ENCODE measurements at places on chromosomes 6 and 20. TPM values are rescaled to one million over a fixed set of nuclear protein-coding genes. Genes with fewer than 3 reads are reported as not detected.

DNA sequence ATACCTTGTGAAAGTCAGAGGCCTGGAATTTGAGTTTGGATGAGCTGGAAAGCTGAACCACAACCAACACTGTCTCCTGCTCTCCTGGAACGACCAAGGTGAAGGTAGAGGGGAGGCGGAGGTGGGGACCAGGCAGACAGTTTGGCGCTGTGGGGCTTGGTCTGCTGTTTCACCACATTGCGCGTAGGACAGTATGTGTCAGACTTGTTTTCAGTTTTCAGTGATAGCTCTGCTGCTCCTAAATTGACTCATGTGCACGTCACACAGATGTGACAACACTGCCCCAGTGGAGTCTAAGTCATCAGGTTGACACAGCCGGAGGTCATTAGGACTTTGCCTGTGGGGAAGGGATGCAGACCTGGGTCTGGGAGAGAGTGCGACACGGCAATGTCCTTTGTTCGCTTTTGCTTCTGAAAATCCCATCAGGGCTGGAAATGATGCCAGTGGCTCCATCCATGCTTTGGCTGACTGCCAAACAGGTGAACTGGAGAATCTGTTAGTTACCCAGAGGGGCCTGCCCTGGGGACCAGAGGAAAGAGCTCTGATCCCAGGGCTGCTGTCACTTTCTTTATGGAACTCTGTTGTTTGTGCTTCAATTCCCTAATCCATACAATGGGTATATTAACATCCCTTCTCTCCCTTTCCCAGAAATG, 255.5 kb downstream of the CDC5L start:
- H3K27ac ChIP-seq, result peak overlapping the region; percentile 84
- no peaks in the 10 kb centered on the region for H3K36me3 ChIP-seq
- H3K27me3 ChIP-seq, result peaks cover 2% of the 10 kb centered on the region
- peaks cover 21% of the 10 kb centered on the region for H3K4me1 ChIP-seq
- no peak overlapping the region for H3K4me3 ChIP-seq
- no peak for DNase-seq

Gene CD93
- total RNA-seq, result 1.2 TPM

Gene CPNE5
- total RNA-seq, result 0.61 TPM

GRCh38 chr6:159389695-159390094, 220.5 kb downstream of the FNDC1 start:
- DNase-seq, result no peak
- no peak overlapping the region for H3K27ac ChIP-seq
- H3K36me3 ChIP-seq, result no peaks in the 10 kb centered on the region
- H3K4me1 ChIP-seq, result no peaks in the 10 kb centered on the region
- H3K4me3 ChIP-seq, result no peak overlapping the region

DNA sequence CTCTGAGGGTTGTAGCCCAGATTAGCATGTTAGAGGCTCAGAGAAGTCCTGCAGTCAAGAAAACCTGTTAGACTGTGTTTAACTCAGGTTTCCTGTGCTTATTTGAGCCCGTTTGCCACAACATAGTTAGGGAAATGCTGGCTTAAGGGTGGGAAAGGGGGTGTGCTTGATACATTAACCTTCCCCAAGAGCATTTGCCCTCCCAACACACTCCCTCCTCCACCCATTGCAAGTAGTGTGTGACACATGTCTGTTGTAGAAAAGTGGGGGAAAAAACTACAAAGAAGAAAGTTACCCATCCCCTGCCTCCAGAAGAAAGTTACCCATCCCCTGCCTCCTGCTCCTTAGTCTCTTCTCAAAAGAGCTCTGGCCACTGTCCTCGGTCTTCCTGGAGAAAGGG, 36.8 kb upstream of the MRPS18A start:
- H3K4me3 ChIP-seq, result no peak overlapping the region
- peaks cover 6% of the 10 kb centered on the region for H3K27me3 ChIP-seq
- no peaks in the 10 kb centered on the region for H3K36me3 ChIP-seq

DNA sequence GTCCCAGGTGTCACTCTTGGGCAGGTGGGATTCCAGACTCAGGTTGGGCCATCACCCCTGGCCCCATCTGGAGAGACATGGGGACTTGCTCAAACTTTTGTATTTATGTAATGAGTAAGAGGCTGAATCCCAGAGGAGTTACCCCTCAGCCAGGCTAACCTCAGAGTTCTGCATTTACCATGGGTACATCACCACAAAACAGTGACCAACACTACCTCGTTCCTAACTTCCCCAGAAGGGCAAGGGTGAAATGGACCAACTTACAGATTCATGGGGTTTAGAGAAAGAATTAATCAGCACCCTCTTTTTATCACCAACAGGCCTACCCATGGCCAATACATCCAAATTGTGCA, 259.9 kb upstream of the MARCKS start:
- no peaks in the 10 kb centered on the region for H3K4me1 ChIP-seq
- H3K4me3 ChIP-seq, result no peak overlapping the region
- H3K27ac ChIP-seq, result no peak overlapping the region
- H3K27me3 ChIP-seq, result no peaks in the 10 kb centered on the region

Gene KHDRBS2
- total RNA-seq, result not detected

DNA sequence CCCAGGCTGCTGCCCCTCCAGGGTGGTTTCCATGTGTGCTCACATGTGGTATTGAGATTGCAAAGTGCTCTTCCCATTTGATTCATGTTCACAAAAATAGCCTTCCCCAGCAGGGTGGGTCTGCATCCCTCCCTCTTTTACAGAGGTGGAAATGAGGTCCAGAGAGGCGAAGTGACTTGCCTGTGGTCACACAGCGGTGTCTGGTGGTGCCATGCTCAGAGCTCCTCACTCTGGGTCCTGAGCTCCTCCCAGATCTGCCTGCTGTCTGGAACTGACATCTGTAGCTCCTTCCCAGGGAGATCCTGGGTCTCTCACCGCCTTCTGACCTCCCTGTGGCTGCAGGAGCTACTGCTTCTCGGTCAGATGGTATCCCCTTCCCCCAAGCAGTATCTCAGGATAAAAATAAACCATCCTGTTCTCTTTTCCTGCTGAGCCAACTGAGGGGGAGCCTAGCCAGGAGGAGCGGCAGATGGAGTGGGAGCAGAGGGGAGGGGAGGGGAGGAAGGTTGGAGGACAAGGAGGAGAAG, 11.9 kb downstream of the CD40 start:
- no peaks in the 10 kb centered on the region for H3K4me1 ChIP-seq
- H3K27ac ChIP-seq, result no peak overlapping the region
- DNase-seq, result no peak

Gene AKAP12
- 0.78 TPM for total RNA-seq

DNA sequence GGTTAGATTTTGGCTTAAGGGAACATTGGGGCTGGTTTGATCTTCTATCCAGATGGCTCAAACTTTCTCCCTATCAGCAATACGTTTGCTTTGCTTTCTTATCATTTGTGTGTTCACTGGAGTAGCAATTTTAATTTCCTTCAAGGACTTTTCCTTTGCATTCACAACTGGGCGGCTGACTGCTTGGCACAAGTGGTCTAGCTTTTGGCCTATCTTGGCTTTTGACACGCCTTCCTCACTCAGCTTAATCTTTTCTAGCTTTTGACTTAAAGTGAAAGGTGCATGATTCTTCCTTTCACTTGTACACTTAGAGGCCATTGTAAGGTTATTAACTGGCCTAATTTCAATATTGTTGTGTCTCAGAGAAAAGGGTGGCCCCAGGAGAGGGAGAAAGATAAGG, 254.9 kb downstream of the PLCB1 start:
- no peaks in the 10 kb centered on the region for H3K36me3 ChIP-seq
- peaks cover 1% of the 10 kb centered on the region for H3K27me3 ChIP-seq
- H3K4me3 ChIP-seq, result no peak overlapping the region
- no peaks in the 10 kb centered on the region for H3K4me1 ChIP-seq

Measured in activated T-helper 1 cell treated with anti-CD3 and anti-CD28 coated beads, Interleukin-12 subunit alpha, Interleukin-12 subunit beta, Interleukin-2, Interleukin-4 antibody, amounts not matched to agents 30 ng/mL and 10 ng/mL and 1 ng/mL, durations not matched to agents 14 hours and 24 hours and 36 hours (primary cell).